ENCODE measurements at places on chromosomes 7 and 10.

DNA sequence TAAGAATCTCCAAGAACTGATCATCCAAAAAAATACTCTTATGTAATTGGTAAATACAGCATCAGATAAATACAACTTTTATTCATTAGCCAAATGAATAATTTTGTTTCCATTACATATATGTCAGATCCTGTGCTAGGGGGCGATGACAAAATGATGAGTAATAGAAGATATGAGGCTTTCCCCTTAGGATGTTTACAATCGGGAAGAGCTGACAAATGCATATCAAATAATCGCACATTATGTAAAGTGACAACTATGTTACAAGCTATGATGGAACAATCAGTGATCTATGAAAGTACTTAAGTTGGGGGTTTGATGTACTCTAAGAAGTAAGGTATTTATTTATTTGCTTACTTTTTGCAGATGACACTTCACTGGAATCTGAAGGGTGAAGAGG, 465.6 kb upstream of the VSTM2A start:
- peak; percentile 36 for DNase-seq

- no peak for DNase-seq
These were observed 4.6 kb downstream of the HOXA4 start for GRCh38 chr7:27125986-27126394.

- peak; percentile 48 for DNase-seq
These were observed 10.2 kb upstream of the MRPS24 start for GRCh38 chr7:43879477-43879876.

GRCh38 chr7:98194186-98194585, 17.1 kb upstream of the BHLHA15 start:
- DNase-seq, result no peak

DNA sequence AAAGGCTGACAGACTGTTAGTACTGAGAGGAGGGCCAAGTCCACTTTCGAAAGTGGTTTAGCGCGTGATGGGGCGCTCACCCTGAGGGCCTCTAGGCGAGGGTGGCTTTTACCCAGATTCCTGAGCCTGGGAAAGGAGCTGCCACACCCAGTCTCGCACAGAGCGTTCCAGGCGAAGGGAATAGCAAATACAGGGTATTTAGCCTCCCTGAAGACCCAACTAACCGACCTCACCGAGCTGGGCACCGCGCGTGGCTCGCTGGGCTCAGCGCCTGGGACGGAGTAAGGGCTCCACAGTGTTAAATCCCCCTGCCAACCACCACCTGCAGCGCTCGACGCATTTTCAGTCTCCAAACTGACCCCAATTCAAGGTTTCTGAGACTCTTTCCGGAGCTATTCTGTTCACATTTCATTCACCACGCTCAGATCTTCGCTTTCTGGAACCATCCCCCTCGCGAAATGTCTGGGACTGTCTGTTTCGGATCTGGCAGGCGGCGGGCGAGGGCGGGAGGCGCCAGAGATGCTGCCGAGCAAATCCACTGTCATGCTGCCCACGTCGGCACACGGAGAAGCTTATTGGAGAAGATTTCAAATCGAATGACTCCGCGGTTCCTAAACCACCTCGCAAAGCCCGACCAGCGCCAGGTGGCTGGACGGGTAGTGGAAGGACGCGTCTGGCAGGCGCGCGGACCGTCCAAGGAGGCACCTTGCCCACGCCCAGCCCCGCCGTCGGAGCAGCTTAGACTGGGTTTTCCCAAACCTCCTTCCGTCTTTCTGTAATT, 1.4 kb upstream of the OSBPL3 start:
- DNase-seq, result peak; percentile 58

- DNase-seq, result peak; percentile 54
These were observed 49.1 kb upstream of the STEAP1B start for GRCh38 chr7:22549051-22549450.

GRCh38 chr7:159094023-159094740, 50.5 kb downstream of the VIPR2 start:
- no peak for DNase-seq

GRCh38 chr10:130485958-130486895, 350.0 kb downstream of the GLRX3 start:
- DNase-seq, result no peak

GRCh38 chr7:12965767-12966166, 278.3 kb downstream of the ARL4A start:
- DNase-seq, result peak; percentile 82

GRCh38 chr7:135348493-135348892, 114.9 kb downstream of the STRA8 start:
- no peak for DNase-seq

DNA sequence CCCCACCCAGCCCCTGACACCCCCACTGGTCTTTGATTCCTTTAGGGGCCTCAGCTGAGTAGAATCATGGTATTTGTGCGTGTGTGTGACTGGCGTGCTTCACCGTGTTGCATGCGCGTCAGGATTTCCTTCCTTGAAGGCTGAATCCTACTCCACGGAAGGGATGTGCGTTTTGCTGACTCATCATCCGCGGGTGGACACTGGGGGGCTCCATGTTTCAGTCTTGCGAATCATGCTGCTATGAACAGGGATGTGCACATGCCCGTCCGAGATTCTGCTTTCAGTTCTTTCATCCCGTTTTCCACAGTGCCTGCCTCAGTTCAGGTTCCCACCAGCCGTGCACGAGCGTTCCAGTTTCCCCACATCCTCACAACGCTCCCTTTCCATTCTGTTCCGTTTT, 20.9 kb upstream of the JAKMIP3 start:
- DNase-seq, result no peak

DNA sequence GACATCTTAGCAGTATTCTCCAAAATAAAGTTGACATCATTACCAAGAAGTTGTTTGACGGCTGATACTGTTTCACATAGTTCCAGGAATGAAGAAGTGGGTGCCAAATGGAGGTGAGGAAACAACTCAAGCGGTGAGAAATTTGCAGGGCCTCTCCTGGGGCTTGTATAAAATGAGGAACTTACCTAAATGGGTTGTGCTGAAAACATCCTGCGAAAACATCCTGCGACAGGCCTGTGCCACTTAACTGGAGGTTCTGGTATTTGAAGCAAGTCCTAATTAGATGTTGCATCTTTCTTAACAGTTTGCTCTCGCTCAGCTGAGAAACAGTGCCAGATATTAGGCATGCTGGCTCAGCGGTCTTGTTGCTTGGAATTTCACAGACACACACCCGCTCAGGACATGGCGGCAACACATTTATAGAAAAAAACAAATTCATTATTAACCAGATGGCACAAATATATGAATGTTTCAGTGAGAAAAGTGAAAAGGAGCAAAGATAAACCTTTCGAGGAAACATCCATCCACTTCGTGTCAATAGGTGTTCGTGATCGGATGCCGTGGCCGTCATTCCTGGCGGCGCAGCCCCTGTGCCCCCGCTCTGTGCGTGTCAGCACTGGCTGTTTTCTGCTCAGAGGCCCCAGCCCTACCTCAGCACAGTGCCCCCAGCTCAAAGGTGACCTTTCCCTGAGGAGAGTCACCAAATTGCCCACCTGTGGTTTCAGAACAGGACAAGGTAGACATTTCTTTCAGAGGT, 48.1 kb downstream of the CDC123 start:
- DNase-seq, result no peak

GRCh38 chr7:66336760-66337159, 131.6 kb downstream of the TPST1 start:
- no peak for DNase-seq

- DNase-seq, result no peak
These were observed 75.9 kb upstream of the CABCOCO1 start for GRCh38 chr10:61586829-61587228.

- no peak for DNase-seq
These were observed 40.7 kb upstream of the BET1 start for GRCh38 chr7:94044806-94045205.

DNA sequence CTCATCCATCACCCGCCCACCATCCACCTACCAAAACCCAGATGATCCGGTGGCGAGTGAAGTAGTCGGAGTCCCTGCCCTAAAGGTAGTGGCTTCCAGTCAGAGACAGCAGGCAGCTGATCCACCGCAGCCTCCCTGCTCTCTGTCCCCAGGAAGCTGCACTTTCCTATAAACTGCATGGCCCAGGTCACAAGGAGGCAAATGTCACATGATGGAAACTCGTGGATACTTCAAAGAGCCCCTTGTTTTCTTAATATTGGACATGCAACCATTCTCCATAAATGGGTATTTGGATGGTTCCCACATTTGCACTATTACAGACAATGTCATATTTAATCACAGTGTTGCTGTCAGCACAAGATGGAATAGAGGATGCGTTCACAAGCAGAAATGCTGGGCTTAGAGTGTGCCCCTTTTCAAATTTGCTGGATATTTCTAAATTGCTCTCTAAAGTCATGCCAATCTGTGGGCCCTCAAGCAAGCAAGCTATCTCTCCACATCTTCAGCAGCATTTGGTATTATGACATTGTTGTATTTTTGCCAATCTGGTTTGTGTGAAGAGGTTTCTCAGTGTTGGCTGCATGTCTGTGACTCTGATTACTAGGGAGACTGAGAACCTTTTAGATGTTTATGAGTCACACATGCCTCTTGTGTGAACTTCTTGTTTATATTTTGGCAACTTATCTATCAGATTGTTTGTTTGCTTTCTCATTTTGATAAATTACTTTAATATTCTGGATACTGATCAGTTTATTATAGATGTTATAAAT, 822.0 kb downstream of the TNS3 start:
- DNase-seq, result peak; percentile 51

GRCh38 chr10:102644646-102645387, 538 bp downstream of the TRIM8 start:
- DNase-seq, result peak; percentile 58

DNA sequence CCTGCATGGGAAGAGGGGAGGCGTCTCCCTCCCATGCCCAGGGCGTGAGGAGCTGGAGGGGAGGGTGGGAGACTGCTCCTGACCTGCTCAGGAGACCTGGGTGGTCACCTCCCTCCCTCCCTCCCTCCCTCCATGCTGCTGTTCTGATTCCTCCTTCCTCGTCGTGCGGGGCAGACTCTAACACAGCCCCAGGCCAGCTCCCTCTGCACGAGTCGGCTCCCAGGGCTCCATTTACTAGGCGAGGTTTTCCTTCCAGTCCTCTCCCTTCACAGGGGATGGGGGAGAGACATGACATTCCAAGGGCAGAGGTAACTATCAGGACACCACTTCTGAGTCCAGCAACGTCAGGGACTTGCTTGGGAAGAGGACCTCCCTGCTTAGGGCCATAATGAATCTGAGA, 23.6 kb downstream of the VIPR2 start:
- DNase-seq, result no peak

GRCh38 chr7:148527717-148528168, 62.8 kb upstream of the C7orf33 start:
- DNase-seq, result peak; percentile 85

GRCh38 chr7:2802101-2802500, 42.0 kb downstream of the GNA12 start:
- DNase-seq, result peak; percentile 62

- DNase-seq, result no peak
These were observed 57.0 kb downstream of the PRKAG2 start for GRCh38 chr7:151819866-151820265.

GRCh38 chr10:33067917-33068316, 109.9 kb upstream of the ITGB1 start:
- no peak for DNase-seq

GRCh38 chr10:22491931-22492615, 146.8 kb downstream of the SPAG6 start:
- DNase-seq, result no peak

- no peak for DNase-seq
These were observed 20.0 kb downstream of the THNSL1 start for GRCh38 chr10:25036381-25036780.

GRCh38 chr7:1717095-1717483, 47.0 kb downstream of the ELFN1 start:
- DNase-seq, result no peak

Measured in bronchial epithelial cell (primary cell).